ENCODE measurements at places on chromosomes 7 and 10.

DNA sequence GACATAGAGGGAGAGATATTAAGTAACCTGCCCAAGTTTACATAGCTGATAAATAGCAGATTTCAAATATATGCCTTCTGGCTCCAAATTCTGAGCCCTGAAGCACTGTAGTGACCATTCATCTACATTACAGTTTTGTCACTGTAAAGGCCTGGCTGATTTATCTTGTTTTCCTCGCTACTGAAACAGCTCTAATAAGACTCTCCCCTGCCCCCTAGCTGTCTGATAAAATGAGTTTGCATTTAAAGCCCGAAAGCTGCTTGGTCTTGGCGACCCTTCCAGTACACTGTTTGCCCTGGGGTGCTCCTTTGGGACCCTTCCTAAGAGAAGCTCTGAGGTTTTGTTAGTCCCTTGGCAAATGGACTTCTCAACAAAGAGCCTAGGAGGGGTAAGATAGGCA is 59.7 kb upstream of the RAB11FIP2 start:
- no peak for ATAC-seq

GRCh38 chr7:34011017-34011695 is 105.8 kb downstream of the BMPER start:
- ATAC-seq: no peak

DNA sequence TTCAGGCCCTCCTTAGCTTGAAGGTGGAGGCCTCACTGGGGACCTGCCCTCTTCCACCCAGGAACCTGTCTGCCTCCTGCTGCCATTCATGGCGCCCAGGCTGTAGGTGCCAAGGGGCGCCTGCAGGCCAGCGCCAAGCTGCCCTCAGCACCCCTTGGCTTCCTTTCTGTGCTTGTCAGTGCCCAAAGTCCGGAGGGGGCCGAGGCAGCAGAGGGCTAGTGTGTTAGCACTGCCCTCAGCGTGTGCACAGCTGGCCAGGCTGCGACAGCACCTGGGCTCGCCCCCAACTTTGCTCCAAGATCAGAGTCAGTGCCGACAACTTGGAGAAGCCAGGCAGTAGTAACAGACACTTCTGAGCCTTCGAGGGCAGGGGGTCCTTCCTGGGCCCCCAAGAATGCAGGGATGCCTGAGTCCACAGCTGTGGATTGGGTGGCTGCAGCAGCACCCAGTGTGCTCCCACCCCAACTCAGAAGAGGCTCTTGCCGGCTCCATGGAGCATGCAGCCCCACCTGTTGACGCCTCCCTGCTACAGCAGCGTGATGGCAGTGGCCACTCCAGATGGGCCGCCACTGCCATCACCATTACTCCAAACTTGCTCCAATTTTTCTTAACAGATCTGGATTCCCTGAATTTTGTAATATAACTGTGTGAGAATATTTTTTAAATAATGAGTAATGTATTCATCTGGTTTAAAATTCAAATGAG is 41.7 kb downstream of the CACUL1 start:
- ATAC-seq: no peak

- no peak for ATAC-seq
These were observed 8.3 kb upstream of the OCM start for GRCh38 chr7:5872326-5872725.

- no peak for ATAC-seq
These were observed 44.2 kb upstream of the LRRC4 start for GRCh38 chr7:128075242-128076095.

Data from activated CD4-positive, CD25-positive, alpha-beta regulatory T cell treated with anti-CD3 and anti-CD28 coated beads, Interleukin-2, amount 50 U/mL, for 24 hours (primary cell).